AG20443 (cell line): ENCODE measurements at places on chromosomes 16 and 17.
A peak's percentile ranks its signal among the peaks of the same experiment; 100 is the strongest.

GRCh38 chr16:51576498-51577195 lies 425.6 kb upstream of the SALL1 start:
- DNase-seq = no peak

GRCh38 chr17:33927732-33928133 lies 327.4 kb upstream of the CCL2 start:
- no peak for DNase-seq

DNA sequence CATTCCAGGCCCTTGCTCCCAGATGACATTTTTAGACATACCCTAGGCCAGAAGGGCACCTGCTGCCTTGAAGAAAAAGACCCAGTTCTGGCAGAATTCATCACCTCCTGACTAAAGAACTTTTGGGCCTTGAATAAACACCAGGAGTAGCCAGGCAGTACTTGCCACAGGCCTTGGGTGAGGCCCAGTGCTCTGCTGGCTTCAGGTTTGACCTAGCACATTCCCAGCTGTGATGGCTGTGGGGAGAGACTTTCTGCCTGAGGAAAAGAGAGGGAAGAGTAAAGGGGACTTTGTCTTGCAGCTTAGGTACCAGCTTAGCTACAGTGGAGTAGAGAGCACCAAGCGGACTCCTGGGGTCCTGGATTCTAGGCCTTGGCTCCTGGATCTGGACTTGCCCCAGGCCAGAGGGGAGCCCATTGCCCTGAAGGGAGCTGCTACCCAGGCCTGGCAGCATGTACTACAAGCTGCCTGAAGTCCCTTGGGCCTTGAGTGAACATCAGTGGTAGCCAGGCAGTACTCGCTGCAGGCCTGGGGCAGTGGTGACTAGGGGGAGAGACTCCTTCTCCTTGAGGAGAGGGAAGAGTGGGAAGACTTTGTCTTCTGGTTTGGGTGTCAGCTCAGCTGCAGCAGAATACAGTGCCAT lies 44.3 kb downstream of the ABCA8 start:
- no peak for DNase-seq

DNA sequence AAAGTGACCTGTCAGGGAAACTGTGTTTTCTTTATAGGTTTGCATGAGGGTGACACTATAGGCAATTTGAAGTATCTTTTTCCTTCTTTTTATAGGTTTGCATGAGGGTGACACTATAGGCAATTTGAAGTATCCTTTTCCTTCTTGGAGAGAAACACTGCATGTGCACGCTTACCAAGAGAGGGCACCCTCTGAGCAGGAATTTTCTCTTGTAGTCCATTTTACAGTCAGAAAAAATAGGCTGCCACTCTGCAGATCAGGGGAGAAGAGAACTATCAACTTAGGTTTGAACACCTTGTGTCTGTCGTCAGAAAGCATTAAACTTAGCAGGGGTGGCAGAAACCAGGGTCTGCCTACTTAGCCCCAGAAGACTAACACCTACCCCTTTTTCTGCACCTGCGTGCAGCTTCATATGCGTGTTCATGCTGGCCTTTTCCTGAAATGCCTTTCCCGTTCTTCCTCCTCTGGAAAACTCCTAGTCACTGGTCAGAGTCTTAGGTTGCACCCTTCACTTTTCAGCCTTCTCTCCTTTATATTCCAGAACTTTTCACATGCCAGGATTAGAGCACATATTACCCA lies 16.4 kb upstream of the SMIM36 start:
- DNase-seq = peak; percentile 63

DNA sequence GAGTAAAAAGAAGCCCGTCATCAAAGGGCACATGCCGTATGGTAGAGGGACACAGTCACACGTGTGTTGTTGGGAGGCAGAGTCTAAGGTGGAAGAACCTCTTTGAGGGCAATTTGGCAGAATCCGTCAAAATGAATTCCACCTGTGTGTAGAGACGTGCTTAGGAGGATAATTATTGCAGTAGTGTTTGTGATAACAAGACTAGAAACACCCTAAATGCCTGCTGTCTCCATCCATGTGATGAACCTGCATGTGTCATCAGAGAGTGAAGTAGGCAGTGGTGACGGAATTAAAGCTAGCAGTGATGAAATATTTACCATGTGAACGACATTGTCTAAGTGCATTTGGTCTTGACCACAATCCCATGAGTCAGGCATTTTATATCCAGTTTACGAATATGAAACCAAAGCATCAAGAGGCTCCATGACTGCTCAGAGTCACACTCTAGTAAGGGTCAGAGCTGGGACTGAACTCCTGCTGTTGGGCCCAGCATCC lies 61.3 kb upstream of the ADORA2B start:
- DNase-seq = peak; percentile 32

DNA sequence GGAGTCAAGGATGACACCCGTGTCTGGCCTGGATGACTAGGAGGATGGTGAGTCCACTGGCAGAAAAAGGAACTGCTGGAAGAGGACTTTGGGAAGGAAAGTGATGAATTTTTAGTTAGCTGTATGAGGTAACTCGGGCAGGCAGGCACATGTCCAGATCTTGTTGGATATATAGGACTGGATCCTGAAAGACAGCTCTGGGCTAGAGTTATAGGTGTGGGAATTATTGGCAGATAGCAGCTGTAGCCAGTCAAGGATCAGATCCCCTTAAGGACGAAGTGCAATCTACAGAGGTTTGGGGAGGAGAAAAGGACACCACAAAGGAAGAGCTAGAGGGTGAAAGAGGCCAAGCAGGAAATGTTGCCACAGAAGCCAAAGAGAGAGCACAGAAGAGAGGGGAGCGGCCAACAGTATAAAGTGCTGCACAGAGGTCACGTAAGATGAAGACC lies 10.1 kb downstream of the CYB5D1 start:
- no peak for DNase-seq

GRCh38 chr17:21042458-21043295 lies at the start of gene USP22:
Gene USP22, minus strand, starts transcription at chr17:21043011. Its CDS starts 176 bp downstream, at chr17:21042835.
- peak; percentile 98 for DNase-seq

DNA sequence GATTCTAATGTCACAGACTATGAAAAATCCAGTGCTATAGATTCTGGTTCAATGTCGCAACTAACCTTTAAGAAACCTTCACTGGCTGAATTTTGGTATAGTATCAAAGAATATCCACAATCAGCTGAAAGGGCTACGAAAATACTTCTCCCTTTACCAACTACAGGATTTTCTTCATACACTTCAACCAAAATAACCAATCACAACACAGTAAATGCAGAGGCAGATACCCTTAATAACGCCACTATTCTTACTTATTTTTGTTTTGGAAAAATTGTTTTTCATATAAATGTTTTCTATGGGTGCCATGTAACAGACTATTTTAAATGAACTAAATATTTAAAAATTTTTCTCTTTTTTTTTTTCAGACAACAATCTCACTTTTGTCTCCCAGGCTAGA lies 48.9 kb upstream of the TRAP1 start:
- no peak for DNase-seq

DNA sequence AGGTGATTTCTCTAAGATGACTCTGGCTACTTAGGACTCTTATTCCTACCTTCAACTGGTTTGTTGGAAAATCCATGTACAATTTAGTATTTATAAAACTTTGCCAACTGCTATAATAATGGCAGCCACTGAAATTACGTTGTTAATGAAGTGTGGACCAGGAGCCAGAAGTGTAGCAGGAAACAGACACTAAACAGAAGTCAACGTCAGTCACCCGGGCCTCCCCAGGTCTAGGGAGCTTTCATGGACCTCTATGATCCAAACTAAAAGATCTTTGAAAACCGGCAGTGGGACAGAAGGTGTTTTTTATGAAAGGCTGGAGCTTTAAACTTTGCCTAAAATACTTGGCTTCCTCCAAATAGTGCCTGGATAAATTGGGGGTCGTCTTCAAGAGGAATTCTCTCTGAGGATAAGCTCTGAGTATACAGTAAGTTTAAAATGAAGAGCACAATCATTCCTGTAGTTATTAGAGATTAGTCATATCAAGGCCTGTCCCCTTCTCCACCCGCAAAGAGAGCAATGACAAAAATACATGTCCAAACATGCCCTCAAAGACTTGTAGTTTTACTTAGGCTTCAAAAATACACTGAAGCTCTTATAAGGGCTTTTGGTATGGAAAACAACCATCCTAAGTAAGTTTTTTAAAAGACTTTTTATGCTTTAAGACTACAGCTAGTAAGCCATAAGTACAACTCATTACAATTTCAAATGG lies 34.6 kb downstream of the DCUN1D3 start:
- peak; percentile 25 for DNase-seq

- peak; percentile 46 for DNase-seq
Measured at GRCh38 chr16:81127051-81127450, 30.9 kb upstream of the GCSH start.

DNA sequence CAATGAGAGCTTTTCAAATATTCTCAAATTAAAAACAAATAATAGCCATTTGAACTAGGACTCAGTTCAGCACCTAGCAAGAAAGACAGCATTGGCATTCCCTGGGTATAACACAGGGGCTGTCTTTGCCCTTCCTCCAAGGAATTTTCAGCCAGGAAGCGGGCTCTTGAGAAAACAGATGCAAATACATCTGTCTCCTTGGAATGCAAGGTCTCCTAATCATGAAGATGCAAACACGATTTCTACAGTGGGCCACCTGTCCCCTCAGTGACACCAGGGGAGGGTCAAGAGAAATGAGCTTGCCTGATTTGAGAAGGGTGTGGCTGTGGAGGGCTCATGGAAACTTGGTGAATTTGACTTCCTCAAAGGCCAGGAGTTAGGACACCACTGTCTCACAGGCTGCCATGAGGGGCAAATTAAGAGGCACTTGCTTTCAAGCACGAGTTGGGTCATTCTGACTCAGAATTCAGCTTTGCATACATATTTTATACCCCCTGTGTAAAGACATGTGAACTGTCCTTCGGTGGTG lies 24.5 kb upstream of the SUPT4H1 start:
- DNase-seq = no peak

GRCh38 chr17:30321314-30321713 lies 12.5 kb downstream of the TMIGD1 start:
- DNase-seq = no peak

GRCh38 chr16:66845791-66846221 lies 1.6 kb downstream of the CA7 start:
- no peak for DNase-seq
